DMS79 treated with DMSO at 0.1 percent for 48 hours (cell line): ENCODE measurements at places on chromosomes 7 and 10.
A peak's percentile ranks its signal among the peaks of the same experiment; 100 is the strongest.

- no peak for DNase-seq
Observed at GRCh38 chr7:148867596-148868377, 16.3 kb downstream of the EZH2 start.

DNA sequence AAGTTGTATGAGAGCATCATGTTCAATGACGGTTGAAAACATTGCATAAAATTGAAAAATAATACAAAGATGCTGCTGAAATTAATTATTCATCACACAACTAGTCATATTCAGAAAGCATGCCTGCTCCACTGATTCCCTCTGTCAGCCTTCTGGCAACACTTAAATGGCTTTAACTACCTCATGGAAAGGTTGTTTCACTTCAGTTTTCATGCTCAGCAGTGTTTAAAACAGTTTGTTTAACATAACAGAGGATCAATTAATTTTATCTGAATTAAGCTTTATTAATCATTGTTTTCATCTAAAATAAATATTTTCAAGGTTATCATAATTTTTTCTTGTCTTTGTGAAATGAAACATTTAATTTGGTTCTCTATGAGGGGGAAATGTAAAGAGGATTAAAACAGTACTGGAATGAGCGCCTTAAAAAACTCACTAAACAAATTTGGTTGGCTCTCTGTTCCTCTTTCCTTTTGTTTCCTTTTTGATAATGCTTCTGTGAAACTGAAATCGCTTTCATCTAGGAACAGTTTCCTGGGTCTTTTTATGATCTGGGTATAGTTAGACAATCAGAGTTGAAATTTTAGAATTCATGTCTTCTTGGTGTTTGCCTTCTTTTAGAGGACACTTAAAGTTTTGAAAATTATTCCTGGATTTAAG lies 427.4 kb downstream of the SH2D4B start:
- DNase-seq: no peak

DNA sequence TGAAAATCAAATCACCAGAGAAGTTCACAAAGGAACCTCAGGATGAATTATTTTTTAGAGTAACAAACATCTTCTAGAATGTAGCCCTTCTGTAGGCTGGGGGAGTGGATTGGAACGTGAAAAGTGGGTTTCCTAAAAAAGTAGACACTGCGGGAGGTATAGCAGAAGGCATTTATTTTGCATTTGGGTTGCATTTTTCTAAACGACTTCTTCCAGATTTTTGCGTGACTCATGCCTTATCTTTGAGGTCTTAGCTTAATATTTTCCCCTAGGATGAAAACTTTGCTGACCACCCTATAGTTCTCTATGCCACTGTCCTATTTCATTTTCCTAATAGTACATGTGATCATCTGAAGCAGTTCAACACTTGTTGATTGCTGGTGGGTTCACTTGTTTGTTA lies 112.7 kb upstream of the JCAD start:
- DNase-seq: no peak

DNA sequence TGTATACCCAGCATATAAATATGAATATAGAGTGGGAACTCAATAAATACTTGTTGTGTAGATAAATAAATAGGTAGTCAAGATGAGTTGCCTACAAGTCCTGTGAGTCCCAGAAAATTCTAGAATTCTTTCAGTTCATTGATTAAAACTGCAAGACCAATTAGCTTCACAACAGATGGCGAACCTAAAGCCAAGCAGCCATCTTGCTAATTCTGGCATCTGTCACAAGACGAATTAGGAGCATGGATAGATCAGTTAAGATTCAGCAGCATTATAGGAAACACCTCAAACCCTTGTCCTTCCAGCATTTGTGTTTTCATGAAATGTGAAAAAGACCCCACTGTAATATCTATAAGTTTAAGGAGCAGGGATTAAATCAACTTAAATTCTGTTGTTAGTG lies 552.7 kb downstream of the MAGI2 start:
- no peak for DNase-seq

DNA sequence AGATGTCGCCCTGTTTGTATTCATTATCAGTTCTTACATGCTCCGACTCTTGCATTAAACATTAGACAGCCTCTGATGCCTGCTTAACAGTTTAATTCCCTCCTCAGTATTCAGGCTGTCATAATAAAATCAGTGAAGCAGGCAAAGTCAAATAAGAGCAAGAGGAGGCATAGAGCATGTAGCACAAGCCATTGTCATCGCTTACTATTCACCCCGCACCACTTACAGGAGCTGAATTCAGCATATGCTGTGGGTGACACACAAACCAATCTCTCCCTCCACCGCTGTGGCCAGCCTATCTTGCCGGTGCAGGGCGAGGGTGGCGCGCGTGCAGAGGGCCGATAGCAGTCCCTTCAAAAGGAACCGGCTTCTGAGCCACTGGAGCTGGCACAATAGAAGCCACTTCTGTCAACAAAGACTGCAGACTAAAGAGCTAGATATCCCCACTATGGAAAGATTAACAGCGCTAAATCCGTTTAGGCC lies 433.2 kb upstream of the MGMT start:
- DNase-seq: peak; percentile 28

DNA sequence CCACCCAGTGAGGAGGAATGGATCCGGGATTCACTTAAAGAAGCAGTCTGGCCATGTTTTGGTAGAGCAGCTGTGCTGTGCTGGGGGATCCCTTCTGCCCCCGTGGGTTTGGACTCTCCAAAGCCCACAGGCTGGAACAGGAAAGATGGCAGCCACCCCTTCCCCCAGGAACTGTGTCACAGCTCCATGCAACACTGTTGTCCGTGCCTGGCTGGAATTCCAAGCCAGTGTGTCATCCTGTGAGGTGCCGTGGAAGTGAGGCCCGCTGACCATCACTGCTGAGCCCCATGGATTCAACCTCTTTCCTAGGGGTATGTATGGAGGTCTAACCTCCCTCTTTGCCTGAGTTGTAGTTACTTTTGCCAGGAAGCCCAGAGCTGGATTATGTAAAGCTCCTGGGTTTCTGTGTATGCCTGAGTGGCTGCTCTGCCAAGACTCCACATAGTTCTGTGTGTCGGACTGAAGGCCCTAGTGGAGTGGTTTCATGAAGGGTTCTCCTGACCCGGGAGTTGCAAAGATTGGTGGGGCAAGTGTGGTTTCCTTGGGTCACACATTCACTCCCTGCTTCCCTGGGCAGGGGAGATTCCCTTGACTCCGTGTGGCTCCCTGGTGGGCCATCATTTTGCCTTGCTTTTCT lies 35.1 kb upstream of the PCGF5 start:
- no peak for DNase-seq

DNA sequence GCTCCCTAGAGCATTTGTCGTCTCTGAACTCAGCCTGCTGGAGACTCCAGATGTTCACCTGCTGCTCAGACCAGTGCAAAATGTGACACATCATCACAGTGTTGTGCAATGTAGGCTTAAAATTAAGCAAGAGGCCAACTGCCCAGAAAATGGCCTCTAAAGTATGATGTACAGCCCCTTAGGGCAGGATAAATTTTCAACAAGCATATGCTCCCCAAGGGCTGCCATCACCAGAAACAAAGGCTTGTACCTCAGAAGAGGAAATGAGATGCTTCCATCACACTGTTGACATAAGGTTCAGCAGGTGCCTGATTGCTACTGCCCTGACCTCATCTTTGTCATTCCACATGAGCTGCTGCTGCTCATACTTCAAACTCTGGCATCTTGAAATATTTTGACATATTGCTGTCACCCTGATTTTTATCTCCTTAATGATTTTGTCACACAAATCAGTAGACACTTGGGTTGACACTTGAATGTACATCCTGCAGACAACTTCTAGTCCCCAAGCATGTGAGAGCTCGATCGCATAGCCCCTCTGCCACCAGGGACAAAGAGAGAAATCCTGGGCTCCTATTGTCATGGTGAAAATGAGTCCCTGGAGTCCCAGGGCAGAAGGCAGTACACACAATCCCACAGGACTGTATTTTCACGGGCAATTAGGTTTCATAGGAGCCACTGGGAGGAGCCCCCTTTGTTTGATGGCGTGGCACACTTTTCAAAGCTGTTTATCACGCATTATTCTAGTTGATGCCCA lies 219.7 kb upstream of the STK17A start:
- no peak for DNase-seq

DNA sequence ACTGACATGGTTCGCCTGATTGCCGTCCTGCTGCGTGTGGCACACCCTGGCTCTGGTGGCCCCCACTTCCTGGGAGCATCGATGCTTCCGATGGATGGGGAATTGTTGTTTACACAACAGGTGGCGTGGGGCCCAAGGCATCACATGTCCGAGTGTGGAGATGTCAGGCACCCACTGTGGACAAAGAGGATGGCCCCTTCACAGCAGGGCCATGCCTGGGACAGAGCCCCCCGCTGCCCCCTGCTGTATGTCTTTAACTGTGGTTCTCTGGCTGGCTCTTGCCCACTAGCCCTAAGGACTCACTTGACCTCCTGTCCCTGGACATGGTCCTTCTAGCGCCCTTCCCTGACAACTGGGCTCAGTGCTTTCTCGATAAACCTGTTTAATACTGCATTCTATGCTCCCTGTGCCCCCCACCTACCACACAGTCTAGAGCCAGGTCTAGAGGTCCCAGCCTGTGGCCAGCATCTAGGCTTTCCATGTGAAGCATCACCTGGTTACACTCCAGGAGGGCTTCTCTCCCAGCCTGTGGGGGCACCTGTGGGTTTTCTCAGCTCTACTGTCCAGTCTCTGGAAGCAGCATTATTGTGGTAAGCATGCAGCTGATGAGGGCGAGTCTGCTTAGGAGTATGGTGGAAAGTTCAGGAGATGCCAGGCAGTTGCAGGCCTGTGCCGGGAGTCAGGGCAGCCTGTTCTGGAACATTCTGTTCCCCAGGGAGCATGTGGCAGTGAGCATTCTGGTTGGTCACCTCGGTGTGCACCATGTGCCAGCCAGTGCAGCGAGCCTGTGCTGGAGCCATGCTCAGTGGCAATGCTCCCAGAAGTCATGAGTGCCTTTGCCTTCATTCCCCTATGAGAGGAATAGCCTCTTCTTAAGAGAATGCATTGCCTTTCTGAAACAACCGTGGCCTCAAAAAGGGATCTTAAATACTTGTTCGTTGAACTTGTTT lies 10.4 kb downstream of the ADCY1 start:
- no peak for DNase-seq

- DNase-seq: no peak
Observed at GRCh38 chr10:94397549-94398370, 4.6 kb upstream of the TBC1D12 start.

GRCh38 chr10:78649429-78649828 lies 419.3 kb upstream of the ZMIZ1 start:
- no peak for DNase-seq
